GM06990 (cell line): ENCODE measurements at places on chromosomes 3 and 15.

DNA sequence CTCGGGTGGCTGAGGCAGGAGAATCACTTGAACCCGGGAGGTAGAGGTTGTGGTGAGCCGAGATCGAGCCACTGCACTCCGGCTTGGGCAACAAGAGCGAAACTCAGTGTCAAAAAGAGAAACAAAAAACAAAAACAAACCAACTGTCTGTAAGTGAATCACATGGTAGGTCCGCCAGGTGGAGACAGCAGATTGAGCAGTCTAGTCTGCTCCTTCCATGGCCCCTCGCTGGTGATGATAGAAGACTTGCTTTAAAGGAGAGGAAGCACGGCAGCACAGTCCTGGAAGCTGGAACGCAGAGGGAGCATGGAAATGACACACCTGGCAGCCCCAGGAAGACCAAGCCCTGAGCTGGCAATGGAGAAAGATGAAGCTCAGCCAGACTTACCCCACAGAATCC is 31.4 kb upstream of the MGLL start:
- no peak for DNase-seq

GRCh38 chr15:95864467-95864886 is 466.0 kb upstream of the NR2F2 start:
- DNase-seq: peak; percentile 50

- peak; percentile 6 for DNase-seq
Measured at GRCh38 chr3:25460751-25461150, 32.7 kb downstream of the RARB start.

DNA sequence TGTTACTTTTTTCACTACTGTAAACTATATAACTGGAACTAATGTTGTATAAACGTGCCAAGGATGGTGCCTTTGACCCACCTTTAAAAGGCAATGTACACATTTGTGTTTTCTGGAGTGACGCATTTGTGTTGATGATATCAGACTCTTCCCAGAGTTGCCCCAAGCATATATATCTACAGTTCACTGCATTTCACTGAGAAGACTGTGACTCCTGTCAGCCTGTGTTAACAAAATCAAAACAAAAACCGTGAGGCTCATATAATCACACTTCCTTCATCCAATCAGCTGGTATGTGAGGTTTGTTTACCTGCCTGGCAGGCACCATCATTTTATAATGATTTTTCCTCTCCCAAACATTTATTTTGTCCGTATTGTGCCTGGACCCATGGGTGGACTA is 117.6 kb upstream of the ROBO1 start:
- DNase-seq: no peak

GRCh38 chr15:93997071-93997658 is 234.2 kb upstream of the MCTP2 start:
- no peak for DNase-seq
